ENCODE measurements at places on chromosomes 3 and 15. TPM values are rescaled to one million over a fixed set of nuclear protein-coding genes. Genes with fewer than 3 reads are reported as not detected.

DNA sequence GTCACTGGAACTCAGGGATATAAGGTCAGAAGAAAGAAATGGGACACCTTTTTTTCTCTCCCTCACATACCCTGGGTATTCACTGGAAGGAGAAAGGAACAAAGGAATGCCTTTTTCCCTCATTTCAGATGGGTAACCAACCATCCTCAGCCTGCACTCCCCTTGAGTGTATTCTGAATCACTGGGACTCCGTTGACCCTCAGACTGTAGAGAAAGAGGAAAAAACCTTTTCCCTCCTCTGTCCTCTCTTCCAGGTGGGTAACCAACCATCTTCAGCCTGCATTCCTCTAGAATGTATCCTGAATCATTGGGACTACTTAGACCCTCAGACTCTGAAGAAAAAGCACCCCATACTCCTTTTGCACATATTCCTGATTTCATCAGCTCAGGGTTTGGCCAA, 11.4 kb downstream of the PRR20G start:
- no peak for DNase-seq

Gene ROBO1
- polyA plus RNA-seq: not detected

DNA sequence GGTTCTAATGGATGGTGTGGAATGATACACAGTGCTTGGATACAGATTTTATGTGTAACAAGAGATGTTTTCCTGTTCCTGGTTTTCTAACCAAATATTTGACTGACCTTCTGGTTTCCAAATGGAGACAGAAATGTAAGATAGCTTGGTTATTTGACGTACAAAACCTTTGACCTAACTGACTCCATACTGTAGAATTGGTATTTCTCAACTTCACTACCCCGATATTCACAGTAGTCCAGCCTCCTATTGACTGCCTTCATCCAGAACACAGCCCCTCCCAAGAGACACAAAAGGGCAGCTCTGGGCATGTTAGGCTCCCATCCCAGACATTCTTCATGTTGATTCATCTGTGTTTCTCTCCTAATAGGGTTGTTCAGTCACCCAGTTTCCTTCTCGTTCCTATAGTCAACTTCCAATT, 33.4 kb downstream of the MYO1E start:
- DNase-seq: no peak

Gene ALDH1L1
- not detected for polyA plus RNA-seq

Gene FBXW12
- polyA plus RNA-seq: not detected

- DNase-seq: no peak
These were observed 113.5 kb downstream of the KCNAB1 start for GRCh38 chr3:156233876-156234275.

- no peak for DNase-seq
These were observed 44.6 kb downstream of the FMN1 start for GRCh38 chr15:33149919-33150318.

GRCh38 chr3:34882764-34883163, 756.6 kb upstream of the ARPP21 start:
- DNase-seq: no peak

Gene CPA3
- not detected for polyA plus RNA-seq

Gene OR5K2
- polyA plus RNA-seq: not detected

DNA sequence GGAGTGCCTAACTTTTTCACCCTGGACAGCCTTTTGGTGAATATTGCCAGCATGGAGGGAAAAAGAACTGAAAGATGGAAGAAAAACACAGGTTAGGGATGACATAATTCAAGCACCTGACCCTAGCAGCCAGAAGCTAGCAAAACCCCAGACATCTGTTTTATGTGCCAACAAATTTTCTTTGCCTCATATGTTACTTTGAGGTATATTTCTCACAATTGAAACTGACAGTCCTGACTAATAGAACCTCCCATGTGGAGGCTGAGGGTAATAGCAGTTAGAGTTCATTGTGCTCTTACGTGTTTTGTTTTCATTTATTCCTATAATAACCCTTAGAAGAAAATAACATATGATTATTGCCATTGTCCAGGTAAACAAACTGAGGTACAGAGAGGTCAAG, 71.5 kb upstream of the SLC25A26 start:
- no peak for DNase-seq

DNA sequence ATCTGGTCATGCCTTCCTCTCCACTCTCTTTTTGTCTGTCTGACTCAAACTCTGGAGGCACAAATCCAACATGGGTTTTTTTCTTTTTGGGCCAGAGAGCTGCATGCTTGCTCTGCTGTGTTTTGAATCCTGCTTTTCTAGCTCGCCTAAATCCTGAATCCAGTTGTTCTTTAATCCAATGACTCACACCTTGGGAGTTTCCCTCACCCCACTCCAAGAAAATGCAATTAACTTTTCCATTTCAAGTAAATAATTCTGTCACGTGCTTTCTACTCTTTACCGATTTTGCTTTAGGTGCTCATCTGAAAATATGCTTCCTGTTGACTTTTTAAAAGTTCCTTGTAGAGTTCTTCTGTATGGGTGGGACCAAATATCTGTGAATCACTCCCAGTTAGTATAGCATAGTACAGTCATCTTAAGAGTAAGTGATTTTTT, 47.6 kb downstream of the SLMAP start:
- DNase-seq: no peak

Measured in immature natural killer cell (primary cell).